Ascending aorta (tissue), 2 donors: ENCODE measurements at places on chromosomes 5 and 9. TPM values are rescaled to one million over a fixed set of nuclear protein-coding genes. Genes with fewer than 3 reads are reported as not detected.

- no peaks in the 10 kb centered on the region for H3K27me3 ChIP-seq
- DNase-seq = no peak
- no peak overlapping the region for H3K27ac ChIP-seq
Measured at GRCh38 chr5:149280802-149281201, 9.1 kb downstream of the AFAP1L1 start.

DNA sequence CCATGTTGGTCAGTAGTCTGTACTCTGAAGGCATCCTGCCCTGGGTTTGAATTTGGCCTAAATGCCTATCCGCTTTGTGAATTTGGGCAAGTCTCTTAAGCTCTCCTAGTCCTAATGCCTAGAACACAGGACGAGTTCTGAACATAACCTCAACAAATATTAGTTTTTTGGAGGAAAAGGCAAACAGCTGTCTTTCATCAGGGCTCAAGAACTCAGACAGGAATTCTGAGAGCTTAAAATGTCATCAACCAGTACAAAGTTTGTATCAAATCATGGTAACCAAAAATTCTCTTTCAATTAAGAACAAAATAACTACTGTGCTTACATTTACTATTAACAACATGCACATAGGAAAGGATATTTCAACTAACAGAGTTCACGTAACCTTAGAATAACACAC lies 182.5 kb upstream of the PPP1R2B start:
- no peak for DNase-seq
- H3K4me3 ChIP-seq = no peak overlapping the region
- no peaks in the 10 kb centered on the region for H3K4me1 ChIP-seq
- no peaks in the 10 kb centered on the region for H3K27me3 ChIP-seq
- no peak overlapping the region for H3K27ac ChIP-seq
- no peaks in the 10 kb centered on the region for H3K36me3 ChIP-seq

Gene SPINK13
- total RNA-seq = not detected

DNA sequence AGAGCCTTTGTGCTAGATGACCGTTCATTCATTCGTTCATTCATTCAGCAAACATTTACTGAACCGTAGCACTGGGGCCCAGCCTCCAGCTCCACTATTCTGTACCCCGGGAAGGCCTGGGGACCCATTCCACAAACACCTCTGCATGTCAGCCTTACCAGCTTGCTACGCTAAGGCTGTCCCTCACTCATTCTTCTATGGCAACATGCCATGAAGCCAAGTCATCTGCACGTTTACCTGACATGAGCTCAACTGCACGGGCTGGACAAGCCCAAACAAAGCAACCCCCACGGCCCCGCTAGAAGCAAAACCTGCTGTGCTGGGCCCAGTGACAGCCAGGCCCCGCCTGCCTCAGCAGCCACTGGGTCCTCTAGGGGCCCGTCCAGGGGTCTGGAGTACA lies 6.0 kb downstream of the CEL start:
- no peaks in the 10 kb centered on the region for H3K27me3 ChIP-seq
- H3K4me3 ChIP-seq = no peak overlapping the region
- no peak overlapping the region for H3K27ac ChIP-seq
- H3K36me3 ChIP-seq = peaks cover 5% of the 10 kb centered on the region
- H3K4me1 ChIP-seq = no peaks in the 10 kb centered on the region
- DNase-seq = no peak

Gene ISL1
- not detected for total RNA-seq

Gene PLGRKT
- total RNA-seq = not detected
